ENCODE measurements at places on chromosomes 5 and 9.

DNA sequence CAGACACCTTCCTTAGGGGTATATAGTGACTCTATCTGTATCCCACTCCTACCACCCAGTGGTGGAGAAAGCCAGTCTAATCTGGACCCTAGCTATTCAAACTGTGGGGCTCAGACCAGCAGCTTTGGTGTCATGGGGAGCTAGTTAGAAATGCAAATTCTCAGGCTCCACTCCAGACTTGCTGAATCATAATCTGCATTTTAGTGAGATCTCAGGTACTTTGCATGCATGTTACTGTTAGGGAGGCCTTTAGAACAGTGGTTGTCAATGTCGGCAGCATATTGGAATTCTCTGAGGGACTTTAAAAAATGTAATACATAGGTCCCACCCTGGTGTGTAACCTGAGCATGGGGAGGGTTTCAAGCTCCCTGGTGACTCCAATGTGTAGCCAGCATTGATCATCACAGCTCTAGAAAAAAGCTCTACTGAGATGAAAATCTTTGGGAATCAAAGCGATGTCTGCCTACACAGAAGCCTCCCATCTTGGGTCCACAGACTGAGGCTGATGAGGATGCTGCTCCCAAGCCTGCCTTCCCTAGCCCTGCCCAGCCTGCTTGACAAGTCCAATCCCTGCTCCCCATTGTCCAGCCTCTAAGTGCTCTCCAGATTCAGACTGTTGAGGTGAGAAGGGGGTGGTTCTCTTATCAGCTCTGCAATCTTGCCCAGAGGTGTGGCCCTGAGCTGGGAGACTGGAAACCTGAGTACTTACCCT, 11.9 kb upstream of the GM2A start:
- no peak for DNase-seq

- no peak for DNase-seq
These were observed 483.0 kb downstream of the EBF1 start for GRCh38 chr5:158616707-158617106.

- no peak for DNase-seq
These were observed at the start of gene GABRA1 for GRCh38 chr5:161847941-161848391. GABRA1 (plus strand) TSS chr5:161848120; CDS start chr5:161850811, 2,691 bp downstream.

DNA sequence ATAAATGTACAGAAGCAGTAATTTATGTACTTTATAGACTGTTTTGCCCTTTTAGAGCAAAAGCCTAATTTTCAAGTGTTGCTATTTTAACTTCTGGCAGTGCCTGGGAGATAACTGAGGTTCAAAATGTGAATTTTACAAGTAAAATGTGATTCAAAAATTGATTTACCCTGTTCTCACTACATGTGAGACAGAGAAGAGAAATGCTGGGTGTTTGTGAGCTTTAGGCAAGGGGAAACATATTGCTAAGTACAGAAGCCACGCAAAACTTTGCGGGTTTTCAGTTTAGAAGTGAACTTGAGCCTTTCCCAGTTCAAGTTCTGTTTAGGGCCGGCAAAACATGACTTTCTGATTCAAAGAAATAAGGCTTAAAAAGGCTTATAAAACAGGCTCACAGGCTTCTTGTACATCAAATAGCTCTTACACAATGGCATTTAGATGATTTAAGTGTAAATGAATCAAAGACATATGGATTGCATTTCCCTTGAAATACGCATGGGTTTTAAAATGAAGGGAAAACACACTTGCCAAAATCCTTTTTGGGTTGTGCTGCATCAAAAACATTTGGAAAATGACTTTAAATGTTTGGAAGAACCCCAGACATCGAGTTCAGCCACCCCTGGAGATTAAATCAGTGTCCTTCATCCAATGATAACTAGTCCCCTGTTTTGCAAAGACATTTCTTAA, 370.8 kb upstream of the MEF2C start:
- peak; percentile 59 for DNase-seq

- DNase-seq: no peak
These were observed 113.9 kb downstream of the DCP2 start for GRCh38 chr5:113090336-113091106.

- DNase-seq: no peak
These were observed 22.7 kb downstream of the AP3B1 start for GRCh38 chr5:78271766-78272165.

DNA sequence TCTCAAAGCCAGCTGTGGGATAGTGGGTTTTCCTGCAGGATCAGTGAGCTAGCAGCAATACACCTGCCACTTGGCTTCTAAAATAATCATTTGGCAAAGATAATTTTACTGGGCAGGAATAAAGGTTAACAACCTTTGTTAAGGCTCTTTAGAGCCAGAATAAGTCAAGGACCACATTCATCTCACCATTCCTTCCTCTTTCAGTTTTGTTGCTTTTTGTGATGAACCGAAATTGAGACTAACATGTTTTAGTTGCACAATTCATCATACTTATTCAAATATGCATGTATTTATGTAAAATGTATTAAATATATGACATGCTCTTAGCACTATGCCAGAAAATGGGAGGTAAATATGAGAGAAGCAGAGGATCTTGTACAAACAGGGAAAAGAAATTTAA, 824.4 kb upstream of the TYRP1 start:
- no peak for DNase-seq

DNA sequence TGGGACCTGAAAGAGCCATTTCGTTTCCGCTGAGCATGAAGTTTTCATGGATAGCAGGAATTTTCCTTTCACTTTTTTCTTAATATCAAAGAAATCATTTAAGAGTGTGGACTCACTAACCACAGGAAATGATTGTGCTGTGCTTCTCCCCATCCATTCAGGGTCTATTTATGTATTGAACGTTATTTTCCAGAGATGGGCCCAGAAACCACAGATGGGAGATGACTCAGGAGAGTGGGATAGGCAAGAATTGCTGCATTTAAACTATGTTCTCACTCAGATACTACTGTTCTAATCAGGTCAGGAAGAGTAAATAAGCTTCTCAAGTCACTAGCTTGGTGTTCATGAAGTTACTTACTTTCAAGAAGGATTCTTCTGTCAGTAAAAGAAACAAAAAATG, 763.8 kb downstream of the DTWD2 start:
- peak; percentile 82 for DNase-seq

DNA sequence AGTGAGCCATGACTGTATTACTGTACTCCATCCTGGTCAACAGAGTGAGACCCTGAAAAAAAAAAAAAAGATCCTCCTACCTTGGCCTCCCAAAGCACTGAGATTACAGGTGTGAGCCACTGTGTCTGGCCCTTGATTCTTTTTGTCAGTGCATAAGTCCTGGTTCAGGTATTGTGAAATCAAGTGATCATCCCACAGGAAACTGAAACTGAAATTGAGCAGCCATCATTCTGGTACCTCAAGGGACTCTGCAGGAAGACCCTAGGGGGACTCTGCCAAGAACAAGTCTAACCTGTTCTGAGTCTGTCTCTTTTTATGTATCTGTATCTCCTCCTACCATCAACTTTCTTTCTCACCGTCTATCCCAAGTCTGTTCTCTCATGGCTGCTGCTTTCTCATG, 1.9 kb upstream of the DCAF10 start:
- no peak for DNase-seq

DNA sequence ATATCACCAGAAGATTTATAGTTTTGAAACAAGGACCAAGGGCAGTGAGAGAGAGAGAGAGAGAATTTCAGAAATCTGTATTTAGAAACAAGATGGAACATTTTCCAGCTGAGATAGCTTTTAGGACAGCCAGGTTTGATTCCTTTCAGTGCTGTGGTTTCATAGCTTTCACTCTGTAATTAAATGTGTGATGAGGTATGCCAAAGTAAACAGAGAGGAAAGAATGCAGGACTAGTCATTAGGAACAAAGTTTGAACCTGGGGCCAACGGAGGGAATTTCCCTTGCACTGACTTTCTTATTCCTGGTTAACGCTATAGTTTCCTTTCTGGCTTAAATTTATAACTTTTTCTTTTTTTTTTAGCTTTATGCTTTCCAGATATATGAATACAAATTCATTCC, 10.0 kb upstream of the CCL28 start:
- peak; percentile 35 for DNase-seq

DNA sequence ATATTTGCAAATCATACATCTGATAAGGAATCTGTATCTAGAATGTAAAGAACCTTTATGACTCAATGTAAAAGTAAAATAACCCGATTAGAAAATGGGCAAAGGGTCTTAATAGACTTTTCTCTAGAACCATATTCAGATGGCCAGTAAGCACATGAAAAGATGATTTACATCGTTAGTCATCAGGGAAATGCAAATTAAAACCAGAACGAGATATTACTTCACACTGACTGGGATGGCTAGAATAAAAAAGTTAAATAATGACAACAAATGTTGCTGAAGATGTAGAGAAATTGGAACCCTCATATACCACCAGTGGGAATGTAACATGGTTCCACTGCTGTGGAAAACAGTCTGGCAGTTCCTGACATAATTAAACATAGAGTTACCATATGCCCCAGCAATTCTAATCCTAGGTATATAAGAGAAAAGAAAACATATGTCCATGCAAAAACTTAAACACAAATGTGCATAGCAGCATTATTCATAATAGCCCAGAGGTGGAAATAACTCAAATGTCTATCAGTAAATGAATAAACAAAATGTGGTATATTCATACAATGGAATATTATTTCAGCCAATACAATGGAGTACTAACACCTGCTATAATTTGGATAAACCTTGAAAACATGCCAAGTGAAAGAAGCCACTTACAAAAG, 100.4 kb upstream of the MAMDC2 start:
- DNase-seq: no peak

DNA sequence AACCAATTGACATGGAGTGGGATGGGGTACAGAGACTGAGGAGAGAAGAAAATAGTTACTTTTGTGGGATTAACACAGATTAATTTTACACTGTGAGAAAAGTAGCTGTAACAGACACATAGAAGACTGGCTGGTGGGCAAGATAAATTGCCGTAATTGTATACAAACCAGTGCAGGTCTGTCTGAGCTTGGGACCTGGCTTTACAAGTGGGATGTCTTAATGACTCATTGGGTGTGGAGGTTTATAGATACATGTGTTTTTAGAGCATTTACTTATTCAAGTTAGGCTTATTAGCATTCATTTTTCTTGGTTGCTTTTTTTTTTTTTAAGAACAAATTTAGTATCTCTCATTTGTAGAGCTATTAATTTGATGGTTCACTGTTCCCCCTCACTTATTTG, 37.5 kb downstream of the SLC44A1 start:
- DNase-seq: no peak

- DNase-seq: no peak
These were observed 103.5 kb upstream of the IQGAP2 start for GRCh38 chr5:76299592-76299991.

- DNase-seq: no peak
These were observed 357.7 kb downstream of the ARRDC3 start for GRCh38 chr5:91025449-91025848.

DNA sequence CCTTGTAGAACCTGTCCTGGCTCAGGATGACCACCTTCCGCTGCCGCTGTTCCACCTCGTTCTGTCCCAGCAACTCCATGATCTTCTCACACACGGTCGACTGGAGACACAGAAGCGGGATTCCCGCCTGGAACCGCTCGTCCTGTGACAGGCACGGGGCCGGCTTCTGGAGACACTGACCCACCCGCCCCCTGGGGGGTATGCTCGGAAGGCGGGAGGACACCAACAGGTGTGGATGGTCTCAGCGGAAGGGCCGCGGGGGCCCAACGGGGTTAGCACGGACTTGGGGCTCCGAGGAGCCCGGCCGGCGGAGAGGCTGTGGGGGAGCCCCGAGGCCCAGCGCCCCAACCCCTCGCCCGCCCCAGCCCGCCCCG, 530 bp downstream of the UCK1 start:
- peak; percentile 17 for DNase-seq

DNA sequence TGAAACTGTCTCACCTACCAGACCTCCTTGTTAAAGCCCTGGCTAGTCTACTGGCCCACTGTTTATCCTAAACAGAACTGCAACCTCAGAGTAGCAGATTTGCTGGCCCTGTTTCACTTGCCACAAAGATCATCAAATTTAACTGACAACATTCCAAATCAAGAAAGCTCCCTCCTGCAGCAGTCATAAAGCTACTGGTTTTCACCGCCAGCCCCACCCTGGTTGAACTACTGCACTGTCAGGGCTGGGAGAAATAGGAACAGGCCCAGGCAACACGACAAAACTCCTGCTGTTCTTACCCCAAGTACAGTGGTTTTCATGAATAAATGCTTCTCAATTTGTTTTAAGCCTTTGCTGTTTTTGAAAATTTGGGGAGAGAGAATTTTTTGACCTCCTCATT, 63.0 kb downstream of the NR6A1 start:
- no peak for DNase-seq

Data from fibroblast of skin of scalp (primary cell).